ENCODE measurements at places on chromosomes 6 and 20.

DNA sequence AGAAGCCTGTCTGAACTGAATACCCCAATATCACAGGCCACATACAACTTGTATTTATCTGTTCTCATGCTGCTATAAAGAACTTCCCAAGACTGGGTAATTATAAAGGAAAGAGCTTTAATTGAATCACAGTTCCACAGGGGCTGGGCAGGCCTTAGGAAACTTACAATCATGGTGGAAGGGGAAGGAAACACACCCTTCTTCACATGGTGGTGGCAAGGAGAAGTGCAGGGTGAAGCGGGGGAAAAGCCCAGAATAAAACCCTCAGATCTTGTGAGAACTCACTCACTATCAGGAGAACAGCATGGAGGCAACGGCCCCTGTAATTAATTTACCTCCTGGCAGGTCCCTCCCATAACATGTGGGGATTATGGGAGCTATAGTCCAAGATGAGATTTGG is 50.3 kb upstream of the FNDC1 start:
- no peak overlapping the region for H3K27ac ChIP-seq
- peaks cover 4% of the 10 kb centered on the region for H3K4me1 ChIP-seq
- H3K27me3 ChIP-seq = peaks cover 6% of the 10 kb centered on the region
- no peaks in the 10 kb centered on the region for H3K36me3 ChIP-seq
- no peak overlapping the region for H3K4me3 ChIP-seq
- DNase-seq = no peak

DNA sequence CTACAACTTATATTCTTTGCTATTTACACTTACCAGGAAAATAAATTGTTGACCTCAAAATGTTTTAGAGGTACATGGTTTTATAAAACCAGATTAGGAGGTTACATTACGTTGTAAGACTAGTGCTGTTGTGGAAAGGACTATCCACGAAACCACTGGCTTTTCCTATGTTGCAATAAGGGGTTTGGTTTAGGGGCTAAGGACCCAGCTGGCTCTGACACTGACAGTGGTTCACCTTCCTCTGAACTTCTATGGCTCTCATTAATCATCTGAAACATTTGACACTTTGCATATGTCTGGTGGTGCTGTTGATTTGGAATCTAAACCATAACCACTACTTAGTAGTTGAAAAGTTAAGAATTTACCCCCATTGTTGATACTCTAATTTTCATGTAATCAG is 186.7 kb downstream of the NKAIN2 start:
- H3K27ac ChIP-seq = no peak overlapping the region
- H3K4me1 ChIP-seq = no peaks in the 10 kb centered on the region
- no peak for DNase-seq
- H3K4me3 ChIP-seq = no peak overlapping the region

DNA sequence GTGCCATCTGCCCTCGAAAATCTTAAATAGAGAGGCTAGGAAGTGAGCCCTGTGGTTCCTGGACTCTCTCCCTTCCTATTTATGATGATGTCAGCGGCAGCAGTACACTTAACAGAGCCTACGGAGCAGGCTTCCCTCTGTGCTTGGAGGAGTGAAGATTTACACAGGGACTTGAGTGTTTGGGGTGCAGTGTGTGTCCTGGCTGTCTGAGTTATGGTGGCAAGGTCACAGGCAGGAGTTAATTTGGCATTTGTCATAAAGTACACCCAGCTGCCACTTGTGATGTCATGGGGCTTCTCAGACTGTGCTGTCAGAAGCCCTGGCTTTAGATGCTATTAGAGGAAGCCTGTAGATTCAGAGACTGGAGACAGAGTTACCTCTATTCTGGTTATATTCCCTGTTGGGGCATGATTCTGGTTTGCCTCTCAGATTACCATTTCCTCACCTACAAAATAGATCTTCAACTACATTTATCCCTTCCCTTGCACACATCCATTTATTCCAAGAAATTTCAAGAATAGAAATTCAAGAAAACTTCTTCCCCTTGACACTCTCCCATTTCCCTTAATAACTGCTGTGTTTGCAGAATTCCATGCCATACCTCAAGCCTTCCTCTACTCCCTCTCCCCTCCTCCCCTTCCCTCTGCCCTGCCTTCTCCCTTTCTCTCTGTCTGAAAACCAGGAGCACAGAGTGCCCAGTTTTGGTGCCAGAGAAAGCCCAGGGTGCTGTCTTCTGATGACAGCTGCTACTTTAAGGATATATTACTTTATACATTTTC is 72.1 kb downstream of the SLC24A3 start:
- no peak for DNase-seq
- no peak overlapping the region for H3K27ac ChIP-seq
- H3K4me1 ChIP-seq = no peaks in the 10 kb centered on the region
- H3K27me3 ChIP-seq = no peaks in the 10 kb centered on the region
- no peaks in the 10 kb centered on the region for H3K36me3 ChIP-seq

DNA sequence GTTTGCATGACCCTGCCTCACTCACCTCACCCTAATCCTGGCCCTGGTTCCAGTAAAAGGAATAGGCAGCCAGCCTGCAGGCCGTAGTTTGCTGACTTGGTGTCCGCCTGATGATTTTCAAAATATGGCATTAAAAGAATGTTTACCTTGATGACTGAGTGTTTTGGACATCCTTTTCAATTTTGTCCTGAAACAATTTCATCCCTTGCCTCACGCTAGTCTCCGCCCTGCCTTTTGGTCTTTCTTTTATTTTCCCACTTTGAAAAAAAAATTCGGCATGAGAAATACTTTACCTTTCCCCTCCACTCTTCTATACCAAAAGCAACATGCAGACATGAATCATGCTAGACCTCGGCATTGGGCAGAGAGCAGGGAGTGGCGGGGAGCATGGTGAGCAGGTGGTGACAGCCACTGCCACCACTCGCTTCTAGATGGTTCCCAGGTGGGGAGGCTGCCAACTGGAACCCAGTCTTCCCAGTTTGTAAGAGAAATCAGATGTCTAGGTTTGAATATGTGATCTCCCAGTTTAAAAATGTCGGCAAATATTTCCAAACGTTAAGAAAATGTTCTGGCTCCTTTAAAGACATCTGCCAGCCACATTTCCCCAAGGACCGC is 9.4 kb downstream of the CD40 start:
- no peaks in the 10 kb centered on the region for H3K36me3 ChIP-seq
- DNase-seq = no peak
- no peak overlapping the region for H3K4me3 ChIP-seq
- no peaks in the 10 kb centered on the region for H3K4me1 ChIP-seq

- H3K4me3 ChIP-seq = no peak overlapping the region
- H3K4me1 ChIP-seq = peaks cover 7% of the 10 kb centered on the region
- H3K27me3 ChIP-seq = no peaks in the 10 kb centered on the region
These were observed 8.2 kb downstream of the RNF144B start for GRCh38 chr6:18395177-18395855.

DNA sequence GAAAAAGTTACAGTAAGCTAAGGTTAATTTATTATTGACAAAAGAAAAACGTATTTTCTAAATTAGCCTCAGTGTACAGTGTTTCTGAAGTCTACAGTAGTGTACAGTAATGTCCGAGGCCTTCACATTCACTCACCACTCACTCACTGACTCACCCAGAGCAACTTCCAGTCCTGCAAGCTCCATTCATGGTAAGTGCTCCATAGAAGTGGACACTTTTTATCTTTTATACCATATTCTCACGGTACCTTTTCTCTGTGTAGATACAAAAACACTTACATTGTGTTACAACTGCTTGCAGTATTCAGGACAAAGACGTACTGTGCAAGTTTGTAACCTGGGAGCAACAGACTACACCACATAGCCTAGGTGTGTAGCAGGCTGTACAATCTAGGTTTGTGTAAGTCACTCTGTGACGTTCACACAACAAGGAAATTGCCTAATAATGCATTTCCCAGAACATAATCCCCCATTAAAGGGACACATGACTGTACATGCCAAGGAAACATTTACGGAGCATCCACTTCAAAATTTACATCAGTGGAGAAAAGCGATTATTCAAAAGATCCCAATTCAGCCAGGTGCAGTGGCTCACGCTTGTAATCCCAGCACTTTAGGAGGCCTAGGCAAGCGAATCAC is 133.4 kb downstream of the BANF2 start:
- H3K4me1 ChIP-seq = no peaks in the 10 kb centered on the region
- peaks cover 17% of the 10 kb centered on the region for H3K27me3 ChIP-seq
- DNase-seq = no peak
- H3K27ac ChIP-seq = no peak overlapping the region
- no peak overlapping the region for H3K4me3 ChIP-seq
- no peaks in the 10 kb centered on the region for H3K36me3 ChIP-seq

- no peaks in the 10 kb centered on the region for H3K36me3 ChIP-seq
- no peaks in the 10 kb centered on the region for H3K27me3 ChIP-seq
- no peak for DNase-seq
- H3K27ac ChIP-seq = no peak overlapping the region
These were observed 41.9 kb upstream of the DEFB112 start for GRCh38 chr6:50091641-50092040.
